ENCODE measurements at places on chromosomes 16 and 17.

DNA sequence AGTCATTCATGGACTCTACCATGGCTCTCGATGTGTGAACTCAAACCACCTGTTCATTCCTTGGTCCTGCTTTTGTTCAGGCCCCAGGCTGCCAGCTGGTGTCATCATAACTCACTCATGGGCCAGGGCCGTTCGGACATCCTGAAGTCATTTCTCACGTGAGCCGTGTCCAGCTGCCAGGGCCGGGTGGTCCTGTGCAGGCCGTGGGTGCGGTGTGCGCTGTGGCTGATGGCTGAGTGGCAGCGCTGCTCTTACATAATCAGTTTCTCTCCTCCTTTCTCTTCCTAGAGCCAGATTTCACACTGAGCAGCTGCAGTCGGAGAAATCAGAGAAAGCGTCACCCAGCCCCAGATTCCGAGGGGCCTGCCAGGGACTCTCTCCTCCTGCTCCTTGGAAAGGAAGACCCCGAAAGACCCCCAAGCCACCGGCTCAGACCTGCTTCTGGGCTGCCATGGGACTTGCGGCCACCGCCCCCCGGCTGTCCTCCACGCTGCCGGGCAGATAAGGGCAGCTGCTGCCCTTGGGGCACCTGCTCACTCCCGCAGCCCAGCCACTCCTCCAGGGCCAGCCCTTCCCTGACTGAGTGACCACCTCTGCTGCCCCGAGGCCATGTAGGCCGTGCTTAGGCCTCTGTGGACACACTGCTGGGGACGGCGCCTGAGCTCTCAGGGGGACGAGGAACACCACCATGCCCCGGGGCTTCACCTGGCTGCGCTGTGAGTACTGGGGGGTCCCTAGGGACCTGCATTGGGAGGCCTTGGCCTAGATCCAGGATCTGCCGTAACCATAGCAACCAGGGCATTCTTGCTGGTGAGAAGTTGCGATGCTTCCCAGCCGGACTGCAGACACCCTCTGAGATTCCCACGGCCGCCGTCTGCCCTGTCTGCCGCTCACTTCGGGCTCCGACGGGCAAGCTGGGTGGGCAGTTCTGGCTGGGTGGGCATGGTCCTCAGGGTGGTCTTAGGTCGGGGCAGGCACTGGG lies at the start of gene IL34:
Gene IL34, plus strand, starts transcription at position 300 of the 982 bp plus-strand sequence. Its CDS starts 389 bp downstream, at position 689.
- no peak for DNase-seq

DNA sequence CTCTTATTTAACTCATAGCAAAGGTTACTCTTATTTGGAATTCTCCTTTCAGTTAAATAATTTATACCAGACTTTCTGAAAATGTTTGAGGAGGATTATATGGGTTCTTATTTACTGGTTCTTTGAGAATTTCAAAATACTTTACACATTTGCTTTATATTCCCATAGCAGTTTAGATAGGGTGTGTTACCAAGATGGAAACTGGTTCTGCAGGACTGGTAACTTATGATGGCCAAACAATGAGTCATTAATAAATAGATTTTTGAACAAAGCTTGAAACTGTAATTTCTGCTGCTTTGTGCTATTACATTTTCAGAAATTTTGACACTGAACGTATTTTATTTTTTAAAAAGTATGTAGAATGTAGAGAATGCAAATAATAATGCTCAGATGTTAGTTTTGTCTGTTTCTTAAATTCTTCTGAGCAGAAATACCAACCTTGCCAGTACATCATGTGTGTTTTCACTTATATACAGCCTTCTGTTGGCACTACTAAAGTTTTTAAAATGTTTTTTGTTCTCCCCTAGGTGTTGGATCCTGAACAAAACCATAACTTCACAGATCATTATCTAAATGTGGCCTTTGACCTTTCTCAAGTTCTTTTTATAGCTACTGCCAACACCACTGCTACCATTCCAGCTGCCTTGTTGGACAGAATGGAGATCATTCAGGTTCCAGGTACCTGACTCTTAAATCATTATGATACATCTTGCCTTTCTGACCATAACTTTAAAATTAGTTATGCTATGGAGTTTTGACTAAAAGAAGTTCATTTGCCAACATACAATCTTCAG lies 48.3 kb upstream of the ABCC11 start:
- DNase-seq = no peak

DNA sequence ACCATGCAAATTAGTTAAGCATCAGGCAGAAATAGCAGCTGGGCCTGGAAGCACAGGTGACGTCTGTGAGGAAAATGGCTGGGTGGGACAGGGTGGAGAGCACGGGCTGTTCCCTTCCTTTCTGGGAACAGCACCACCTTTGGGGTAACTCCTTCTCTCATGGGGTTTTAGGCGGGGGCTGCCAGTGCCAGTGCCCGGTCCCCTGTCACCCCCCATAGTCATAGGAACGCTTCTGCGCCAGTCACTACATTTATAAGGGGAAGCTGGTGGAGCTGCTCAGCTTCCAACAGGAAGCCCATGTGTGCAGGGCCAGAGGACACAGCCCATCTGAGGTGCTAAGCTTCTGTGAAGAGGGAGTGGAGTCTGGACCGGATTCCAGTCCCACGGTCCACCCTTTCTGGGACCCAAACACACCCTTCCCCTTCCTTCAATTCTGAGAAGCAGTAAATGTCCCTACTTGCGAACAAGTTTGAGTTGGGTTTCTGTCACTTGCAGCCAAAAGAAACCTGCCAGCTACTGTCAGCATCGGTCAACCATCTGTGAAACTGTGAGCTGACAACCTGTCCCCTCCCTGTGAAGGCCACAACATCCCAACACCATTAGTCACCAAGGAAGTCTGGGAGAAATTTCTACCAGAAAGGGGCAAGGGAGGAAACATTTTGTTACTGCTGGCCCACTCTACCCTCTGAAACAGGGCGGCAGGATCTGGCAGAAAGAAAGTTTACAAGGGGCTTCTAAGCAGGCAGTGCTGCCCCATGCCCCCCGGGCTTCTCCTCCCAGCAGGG lies 86.0 kb upstream of the AMZ2 start:
- DNase-seq = no peak

- no peak for DNase-seq
Observed at GRCh38 chr17:17928398-17929287, 43.6 kb downstream of the TOM1L2 start.

GRCh38 chr17:68292689-68293040 lies 1.4 kb downstream of the ARSG start:
- no peak for DNase-seq

- no peak for DNase-seq
Observed at GRCh38 chr17:31321966-31322365, 544 bp upstream of the EVI2A start.

DNA sequence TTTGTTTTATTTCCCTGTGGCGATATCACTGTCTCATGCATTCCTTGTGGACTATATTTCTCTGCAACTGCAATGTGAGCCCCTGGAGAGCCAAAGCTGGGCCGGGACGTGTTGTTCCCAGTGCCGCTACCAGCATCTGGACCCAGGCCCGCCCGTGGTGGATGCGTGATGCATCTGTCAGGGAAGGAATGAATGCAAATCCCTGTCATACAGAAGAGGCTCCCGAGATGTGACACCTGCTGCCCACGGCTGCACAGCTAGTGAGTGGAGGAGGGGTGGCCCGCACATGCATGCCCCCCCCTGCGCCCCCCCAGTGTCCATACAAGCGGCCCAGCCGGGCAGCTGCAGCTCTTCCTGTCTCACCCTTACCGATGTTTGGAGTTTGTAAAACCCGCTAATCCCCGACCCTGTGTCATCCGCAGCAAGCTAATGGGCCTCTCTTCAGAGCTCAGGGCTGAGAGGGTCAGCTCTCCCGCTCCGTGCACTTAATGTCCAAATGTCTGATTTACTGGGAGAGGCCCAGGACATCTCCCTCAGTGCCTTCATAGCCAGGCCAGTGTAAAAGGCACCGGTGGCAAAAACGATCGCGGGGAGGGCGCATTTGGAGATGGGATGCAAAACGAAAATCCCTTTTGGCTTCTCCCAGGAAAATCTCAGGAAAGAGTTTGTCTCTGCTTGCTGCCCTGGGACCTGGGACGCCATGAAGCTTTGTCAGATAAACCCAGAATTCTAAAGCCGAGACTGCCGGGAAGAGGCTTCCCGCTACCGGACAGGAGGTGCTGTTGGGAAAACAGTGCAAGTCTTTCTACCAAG lies 91.8 kb downstream of the FOXL1 start:
- no peak for DNase-seq

All from GM13977 (cell line).